ENCODE measurements at places on chromosomes 12 and 14.

- DNase-seq = peak; percentile 41
These were observed 633 bp downstream of the STX2 start for GRCh38 chr12:130838284-130838950.

DNA sequence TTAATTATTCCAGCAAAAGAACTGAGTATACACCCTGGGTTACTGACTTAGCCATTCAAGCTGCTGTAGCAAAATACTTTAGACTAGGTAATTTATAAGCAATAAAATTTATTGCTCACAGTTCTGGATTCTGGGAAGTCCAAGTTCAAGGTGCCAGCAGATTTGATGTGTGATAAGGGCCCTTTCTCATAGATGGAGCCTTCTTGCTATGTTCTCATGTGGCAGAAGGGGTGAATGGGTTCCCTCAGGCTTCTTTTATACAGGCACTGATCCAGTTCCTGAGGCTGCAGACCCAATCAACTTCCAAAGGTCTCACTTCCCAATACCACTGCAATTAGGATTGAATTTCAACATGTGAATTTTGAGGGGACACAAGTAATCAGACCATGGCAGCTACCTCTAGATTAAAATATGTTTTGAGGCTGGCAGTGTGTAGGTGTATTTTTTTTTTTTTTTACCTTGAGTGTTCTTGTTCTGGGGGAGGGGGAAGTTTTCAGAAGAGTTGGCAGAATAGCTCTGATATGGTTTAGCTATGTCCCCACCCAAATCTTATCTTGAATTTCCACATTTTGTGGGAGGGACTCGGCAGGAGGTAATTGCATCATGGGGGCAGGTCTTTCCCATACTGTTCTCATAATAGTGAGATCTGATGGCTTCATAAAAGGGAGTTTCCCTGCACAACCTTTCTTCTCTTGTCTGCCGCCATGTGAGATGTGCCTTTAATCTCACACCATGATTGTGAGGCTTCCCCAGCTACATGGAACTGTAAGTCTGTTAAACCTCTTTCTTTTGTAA lies 178.2 kb downstream of the RASSF9 start:
- DNase-seq = no peak

GRCh38 chr12:65656891-65657351 lies 167.4 kb upstream of the HMGA2 start:
- DNase-seq = peak; percentile 99

- DNase-seq = peak; percentile 40
These were observed 238.0 kb upstream of the DDHD1 start for GRCh38 chr14:53391156-53391555.

GRCh38 chr12:42737398-42737797 lies 147.9 kb upstream of the PRICKLE1 start:
- DNase-seq = no peak

- no peak for DNase-seq
These were observed 68.7 kb upstream of the STXBP6 start for GRCh38 chr14:25118671-25119070.

GRCh38 chr14:104433401-104434213 lies 146.0 kb upstream of the C14orf180 start:
- no peak for DNase-seq

DNA sequence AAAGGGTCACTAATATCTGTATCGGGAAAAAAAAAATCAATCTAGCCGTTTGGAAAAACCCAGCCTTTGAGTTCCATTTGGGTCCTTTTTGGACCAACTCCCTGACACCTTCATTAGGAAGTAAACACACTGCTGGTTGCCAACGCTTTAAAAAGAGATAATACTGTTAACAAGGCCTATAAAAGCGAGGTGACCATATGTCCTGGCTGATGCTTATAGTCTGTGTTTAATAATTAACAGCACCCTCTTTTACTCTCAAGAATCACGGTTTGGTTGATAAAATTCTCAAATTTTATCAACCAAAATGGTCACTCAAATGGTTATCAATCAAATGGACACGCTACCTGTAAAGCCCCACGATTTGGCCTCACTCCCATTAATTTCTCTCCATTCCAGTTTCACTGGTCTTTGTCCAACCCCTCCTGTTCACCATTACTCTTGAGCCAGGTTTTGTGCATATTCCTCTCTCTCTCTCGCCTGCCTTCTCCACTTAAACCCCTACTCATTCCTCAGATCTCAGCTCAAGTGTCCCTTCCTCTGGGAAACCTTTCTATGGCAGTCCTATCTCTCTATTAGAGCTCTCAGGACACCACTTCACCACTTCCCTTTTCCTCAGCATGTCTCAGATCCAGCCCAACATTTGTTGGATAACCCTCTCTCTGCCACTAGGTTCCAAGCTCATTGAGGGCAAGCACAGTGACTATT lies 9.5 kb downstream of the BTG1 start:
- DNase-seq = no peak

- DNase-seq = peak; percentile 58
These were observed 195.4 kb upstream of the RMST start for GRCh38 chr12:97267166-97267565.

GRCh38 chr12:130026608-130027176 lies 122.9 kb upstream of the TMEM132D start:
- peak; percentile 55 for DNase-seq

- DNase-seq = peak; percentile 95
These were observed 111.6 kb downstream of the BBS10 start for GRCh38 chr12:76236640-76237039.

DNA sequence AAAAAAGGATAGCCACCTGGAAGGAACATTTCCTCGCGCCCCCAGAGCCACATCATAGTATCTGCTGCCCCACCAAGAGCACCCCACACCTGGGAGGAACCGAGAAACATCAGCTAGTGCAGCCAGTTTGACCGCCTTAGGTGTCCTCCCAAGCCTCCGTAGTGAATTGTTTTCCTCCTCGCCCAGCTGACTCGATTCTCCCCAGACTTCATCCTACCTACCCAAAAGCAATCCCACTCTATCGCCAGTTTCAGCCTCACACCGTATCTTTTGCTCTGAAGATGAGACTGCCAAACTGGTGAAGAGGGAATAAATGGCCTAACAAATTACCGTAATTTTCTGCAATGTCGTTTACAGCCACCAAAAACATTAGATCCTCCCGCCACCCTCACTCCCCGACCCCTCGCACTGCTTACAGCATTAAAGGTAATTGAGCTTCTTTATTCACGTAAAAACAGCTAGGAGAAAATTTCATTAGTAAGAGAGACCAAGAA lies 1.2 kb upstream of the SLC11A2 start:
- DNase-seq = no peak

- DNase-seq = no peak
These were observed 307.3 kb downstream of the EGLN3 start for GRCh38 chr14:33643426-33644181.

- no peak for DNase-seq
These were observed 787.7 kb upstream of the TMEM132C start for GRCh38 chr12:127479256-127479655.

- no peak for DNase-seq
These were observed 6.0 kb upstream of the DAZAP2 start for GRCh38 chr12:51232642-51233041.

DNA sequence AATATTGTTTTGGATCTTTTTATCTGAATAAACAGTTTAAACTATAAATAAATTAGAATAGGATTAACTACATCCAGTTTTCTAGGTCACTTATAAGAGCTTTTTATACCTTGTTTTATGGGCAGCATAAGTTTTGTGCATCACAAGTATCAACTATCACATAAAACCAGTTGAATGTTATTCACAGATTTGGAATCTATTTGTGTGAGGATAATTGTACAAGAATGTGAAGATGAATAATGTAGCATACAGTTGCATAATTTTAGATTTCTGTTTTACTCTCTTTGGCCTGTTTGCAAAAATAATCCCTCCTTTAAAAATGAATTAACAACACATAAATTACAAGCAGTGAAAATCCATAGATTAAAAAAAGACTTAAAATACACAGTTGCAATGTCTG lies 88.8 kb downstream of the SCFD1 start:
- no peak for DNase-seq

DNA sequence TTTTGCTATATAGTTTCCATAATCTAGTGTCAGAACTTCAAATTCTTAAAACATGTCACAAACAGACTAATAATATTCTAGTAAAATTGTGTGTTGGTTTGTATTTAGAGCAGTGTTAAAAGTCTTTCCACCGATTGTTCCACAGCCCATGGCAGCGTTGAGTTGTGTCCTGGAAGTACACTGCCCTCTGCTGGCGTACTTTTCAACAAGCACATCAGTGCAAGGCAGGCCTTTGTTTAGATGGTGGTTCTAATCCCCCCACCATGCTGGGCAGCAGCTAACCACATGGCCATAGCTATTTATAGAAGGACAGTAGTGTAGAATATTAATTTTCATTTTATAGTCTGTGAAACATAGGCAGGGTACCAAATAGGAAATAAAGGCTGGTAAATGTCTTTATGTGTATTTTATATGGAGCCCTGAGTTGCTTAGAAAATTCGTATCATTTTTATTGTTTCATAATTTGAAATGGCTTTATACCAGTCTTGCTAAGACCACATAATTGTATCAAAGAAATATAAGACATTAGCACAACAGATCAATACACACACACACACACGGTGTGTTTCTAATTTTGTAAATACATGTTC lies 235.4 kb downstream of the SEC23A start:
- peak; percentile 76 for DNase-seq

DNA sequence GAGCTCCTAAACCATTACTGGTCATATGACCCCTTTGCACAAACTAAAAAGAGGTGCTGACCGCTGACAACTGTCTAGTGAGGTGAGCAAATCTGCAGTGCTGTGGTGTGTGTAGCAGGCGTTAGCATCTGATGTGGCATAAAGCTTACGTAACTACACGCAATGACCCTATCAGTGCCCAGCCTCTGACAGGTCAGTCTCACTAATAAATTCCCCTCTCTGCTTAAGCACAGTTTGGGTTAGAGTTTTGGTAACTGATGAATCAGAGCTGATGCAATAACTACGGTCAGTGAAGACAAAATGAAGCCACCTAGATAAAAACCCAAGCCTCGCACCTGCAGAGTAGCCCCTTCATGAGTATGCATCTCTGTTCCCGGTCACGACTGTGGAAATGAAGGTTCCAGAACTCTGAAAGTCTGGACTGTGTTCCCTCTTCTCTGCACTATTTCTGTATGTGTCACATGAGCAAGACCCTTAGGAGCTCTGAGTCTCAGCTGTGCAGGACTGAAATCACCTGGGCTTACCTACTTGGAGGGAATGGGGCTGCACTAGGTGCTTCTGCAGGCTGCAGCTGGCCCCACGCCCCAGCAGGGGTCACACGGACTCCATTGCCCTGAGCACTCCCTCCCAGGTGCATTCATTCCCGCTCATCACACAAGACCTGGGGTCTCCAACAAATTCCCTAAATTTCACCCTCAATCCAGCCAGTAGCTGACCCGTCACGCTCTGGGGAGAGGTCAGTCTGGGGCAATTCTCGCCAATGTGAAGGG lies 54.4 kb downstream of the RIMBP2 start:
- no peak for DNase-seq

DNA sequence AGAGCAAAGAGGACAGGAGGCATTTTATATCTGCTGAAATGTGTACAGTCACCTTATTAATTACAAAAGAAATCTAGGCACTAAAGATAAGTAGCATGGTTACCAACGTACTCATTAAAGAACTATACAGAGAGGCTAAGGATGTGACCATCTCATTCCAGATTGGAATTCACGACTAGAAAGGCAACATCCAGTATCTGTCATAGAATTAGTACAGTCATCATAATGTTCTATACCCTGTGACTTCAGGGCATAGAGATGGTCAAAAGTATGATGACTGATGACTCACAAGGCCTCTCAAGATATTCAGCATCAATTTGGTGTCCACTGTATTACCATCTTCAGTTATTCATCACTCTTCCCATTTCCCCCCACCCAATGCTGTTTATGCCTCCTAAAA lies 144.0 kb upstream of the PLEKHG7 start:
- peak; percentile 79 for DNase-seq

DNA sequence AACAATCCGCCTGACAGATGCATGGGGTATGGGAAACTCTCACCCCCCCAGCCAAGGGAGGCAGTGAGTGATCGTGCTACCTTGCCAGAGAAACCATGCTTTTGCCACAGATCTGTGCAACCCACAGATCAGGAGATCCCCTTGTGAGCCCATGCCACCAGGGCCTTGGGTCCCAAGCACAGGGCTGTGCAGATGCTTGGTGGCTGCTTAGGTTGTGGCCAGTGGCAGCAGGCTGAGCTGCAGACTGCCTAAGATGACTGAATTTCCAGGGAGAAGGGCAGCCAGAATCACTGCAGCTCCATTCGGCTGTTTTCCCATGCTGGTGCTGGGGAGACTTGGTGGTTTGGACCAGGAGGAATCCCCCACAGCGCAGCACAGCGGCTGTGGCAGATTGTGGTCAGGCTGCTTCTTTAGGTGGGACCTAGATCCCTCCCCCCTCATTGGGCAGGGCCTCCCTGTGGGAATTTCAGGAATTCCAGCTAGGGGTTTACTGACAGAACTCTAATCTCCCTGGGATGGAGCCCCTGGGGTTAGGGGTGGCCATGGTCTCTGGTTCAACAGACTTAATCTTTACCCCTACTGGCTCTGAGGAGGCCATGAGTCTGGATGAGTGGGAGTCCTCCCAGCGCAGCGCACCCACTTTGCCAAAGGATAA lies 264.6 kb upstream of the DAAM1 start:
- DNase-seq = no peak

GRCh38 chr12:46395388-46395787 lies 22.8 kb upstream of the SLC38A2 start:
- DNase-seq = no peak

- DNase-seq = peak; percentile 29
These were observed 11.6 kb downstream of the BTG1 start for GRCh38 chr12:92133795-92134637.

- DNase-seq = no peak
These were observed 101.8 kb upstream of the CCND2 start for GRCh38 chr12:4171742-4172141.

GRCh38 chr12:97877404-97877803 lies 414.8 kb downstream of the RMST start:
- DNase-seq = no peak

DNA sequence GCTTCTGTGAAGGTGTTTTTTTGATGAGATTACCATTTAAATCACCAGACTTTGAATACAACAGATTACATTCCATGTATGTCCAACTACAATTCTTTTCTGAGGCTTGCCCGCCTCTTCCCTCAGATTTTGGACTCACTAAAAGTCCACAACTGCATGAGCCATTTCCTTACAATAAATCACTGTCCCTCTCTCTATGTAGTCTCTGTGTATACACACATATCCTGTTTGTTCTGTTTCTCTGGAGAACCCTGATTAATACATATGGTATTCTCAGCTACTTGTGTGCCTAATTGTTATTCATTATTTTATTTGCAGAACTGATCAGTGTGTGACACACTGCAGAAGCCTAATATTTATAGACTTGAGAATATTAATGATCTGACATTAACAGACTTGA lies 2.4 kb upstream of the MIPOL1 start:
- peak; percentile 78 for DNase-seq

Data from kidney tubule cell (primary cell).